Endodermal cell (in vitro differentiated cells): ENCODE measurements at places on chromosomes 12 and 14. TPM values are rescaled to one million over a fixed set of nuclear protein-coding genes. Genes with fewer than 3 reads are reported as not detected.

DNA sequence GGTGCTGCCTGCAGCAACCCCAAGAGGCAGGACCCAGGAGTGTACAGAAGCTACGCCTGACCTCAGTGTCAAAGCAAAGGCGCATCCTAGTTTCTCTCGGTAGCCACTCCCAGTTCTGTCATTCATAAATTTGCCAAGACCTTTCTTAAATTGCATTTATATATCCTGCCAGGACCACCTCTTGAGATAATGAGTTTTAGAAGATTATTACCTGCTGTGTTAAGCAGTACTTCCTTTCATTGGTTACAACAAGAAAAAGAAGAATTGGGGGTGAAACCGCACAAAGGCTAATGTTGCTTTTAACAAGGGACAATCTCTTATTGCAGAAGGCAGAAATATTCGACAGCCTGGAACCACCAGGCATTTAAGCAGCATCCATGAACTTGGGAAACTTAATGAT is 57.8 kb downstream of the CIT start:
- H3K27me3 ChIP-seq: no peaks in the 10 kb centered on the region
- no peaks in the 10 kb centered on the region for H3K4me1 ChIP-seq
- no peak for DNase-seq
- H3K36me3 ChIP-seq: peaks cover 46% of the 10 kb centered on the region
- H3K4me3 ChIP-seq: no peak overlapping the region

DNA sequence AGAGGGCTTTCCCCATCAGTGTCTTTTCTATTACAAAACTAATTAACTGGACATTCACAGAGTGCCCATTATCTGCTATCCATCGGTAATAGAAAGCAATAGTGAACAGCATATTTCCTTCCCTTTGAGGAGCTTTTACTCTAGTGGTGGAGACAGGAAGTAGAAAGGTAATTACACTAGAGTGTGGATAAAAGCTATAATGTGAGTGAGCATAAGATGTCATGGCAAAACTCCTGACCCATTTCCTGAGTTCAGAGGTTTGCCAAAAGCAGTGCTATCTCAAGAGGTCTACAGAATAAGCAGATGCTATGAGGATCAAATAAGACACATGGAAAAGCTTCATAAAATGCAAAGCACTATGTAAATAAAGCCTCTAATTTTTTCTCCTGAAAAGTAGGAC is 24.0 kb downstream of the TIMELESS start:
- no peak for DNase-seq
- H3K36me3 ChIP-seq: peaks cover 68% of the 10 kb centered on the region
- H3K4me3 ChIP-seq: no peak overlapping the region
- no peak overlapping the region for H3K27ac ChIP-seq

Gene GALNT8
- 1.4 to 2.8 TPM (median 2.0 TPM) in 3 replicates for total RNA-seq

Gene KERA
- total RNA-seq: not detected in 3 replicates
